HCT116 (cell line): ENCODE measurements at places on chromosomes 7 and 10. TPM values are rescaled to one million over a fixed set of nuclear protein-coding genes. Genes with fewer than 3 reads are reported as not detected.
A peak's percentile ranks its signal among the peaks of the same experiment; 100 is the strongest.

DNA sequence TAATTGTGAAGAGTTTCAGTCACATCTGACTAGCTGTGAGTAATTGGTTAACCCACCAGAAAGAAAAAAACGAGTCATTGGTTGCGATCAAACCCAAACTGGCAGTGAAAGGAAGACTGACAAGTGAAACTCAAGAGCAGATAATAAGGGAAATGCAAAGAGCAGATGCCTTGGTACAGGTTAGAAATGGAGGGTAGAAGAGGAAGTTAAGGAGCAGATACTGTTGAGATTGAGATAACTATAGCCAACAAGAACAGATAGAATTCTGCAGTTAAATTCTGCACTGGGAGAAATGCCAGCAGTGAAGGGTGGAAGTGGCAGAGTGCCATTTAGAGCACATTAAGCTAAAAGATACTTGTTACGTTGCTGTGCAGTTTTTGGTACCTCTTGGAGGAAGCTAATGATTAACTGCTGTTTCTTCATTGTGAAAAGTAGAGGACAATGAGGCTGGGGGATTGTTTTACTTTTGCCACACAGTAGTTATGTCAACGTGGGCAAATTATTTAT is 65.8 kb downstream of the CDK13 start:
- no peak overlapping the region for H3K27ac ChIP-seq
- H3K36me3 ChIP-seq: no peaks in the 10 kb centered on the region
- no peak for DNase-seq
- no peaks in the 10 kb centered on the region for H3K27me3 ChIP-seq
- H3K4me1 ChIP-seq: no peaks in the 10 kb centered on the region
- no peak overlapping the region for H3K4me3 ChIP-seq

DNA sequence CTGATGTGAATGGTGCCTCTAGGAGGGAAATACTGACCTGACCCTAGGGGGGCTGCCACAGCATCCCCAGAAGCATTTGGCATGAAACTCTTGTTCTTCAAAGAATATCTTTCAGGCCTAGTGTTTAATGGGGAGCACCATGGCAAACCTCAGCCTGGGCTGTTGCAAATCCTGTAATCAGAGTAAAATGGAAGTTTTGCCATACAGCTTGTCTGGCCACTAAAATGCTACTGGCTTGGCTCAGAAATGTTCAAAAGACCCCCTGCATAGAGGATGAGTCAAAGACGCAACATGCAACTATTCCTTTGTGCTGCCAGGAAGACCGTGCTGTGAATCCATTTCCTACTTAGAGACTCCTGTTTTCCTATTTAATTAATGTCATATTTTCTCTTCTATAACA is 26.7 kb downstream of the HECW1 start:
- no peak overlapping the region for H3K4me3 ChIP-seq
- H3K36me3 ChIP-seq: no peaks in the 10 kb centered on the region
- no peak overlapping the region for H3K27ac ChIP-seq
- DNase-seq: no peak
- H3K27me3 ChIP-seq: no peaks in the 10 kb centered on the region

DNA sequence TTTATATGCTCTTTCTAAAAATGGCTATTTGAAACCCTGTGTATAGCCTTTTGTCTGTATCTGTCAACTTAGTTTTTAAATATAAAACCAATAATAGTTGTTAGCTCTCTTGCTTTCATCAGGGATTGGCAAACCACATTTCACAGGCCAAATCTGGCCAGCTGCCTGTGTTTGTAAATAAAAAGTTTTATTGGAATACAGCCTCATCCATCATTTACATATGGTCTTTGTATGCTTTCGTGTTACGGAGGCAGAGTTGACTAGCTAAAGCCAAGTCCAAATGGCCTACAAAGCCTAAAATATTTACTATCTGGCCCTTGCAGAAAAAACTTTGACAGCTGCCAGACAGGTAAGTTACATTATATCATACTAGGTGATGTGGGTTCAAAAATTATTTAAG is 235.0 kb downstream of the BICC1 start:
- H3K27ac ChIP-seq: no peak overlapping the region
- H3K27me3 ChIP-seq: peaks cover 21% of the 10 kb centered on the region
- no peaks in the 10 kb centered on the region for H3K4me1 ChIP-seq
- DNase-seq: no peak
- no peak overlapping the region for H3K4me3 ChIP-seq

DNA sequence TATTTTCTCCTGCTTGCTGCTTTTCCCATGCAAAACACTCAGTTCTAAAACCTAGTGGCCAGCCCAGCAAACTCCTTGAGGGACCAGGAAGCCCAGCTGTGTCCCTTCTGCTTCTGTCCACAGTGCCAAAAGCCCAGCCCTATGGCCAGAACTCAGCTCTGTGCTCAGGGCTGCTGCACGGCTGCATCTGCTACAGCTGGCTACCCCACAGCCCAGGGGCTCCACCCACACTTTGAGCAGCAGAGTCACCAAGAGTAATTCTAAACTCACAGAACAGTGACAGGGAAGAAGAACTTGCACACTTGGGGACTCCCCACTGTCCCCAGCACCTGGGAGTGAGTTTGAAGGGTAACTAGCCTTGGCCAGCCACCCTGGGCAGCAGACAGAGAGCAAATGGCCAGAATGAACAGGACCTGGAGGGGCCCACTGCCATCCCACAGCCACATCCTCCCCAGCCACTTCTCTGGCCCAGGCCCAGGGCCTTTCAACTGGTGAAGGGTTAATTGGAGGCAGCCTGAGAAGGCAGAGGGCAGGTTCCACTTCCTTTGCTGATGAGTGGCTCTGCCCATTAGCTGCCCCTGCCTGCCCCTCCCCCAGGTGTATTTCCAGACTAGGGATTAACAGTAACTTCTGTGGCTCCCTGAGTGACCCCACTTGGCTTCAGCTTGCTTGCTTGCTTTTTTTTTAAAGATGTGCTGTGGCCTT is 28.1 kb upstream of the TRIM8 start:
- no peaks in the 10 kb centered on the region for H3K36me3 ChIP-seq
- H3K4me3 ChIP-seq: no peak overlapping the region
- no peak overlapping the region for H3K27ac ChIP-seq
- H3K27me3 ChIP-seq: no peaks in the 10 kb centered on the region
- no peak for DNase-seq

GRCh38 chr7:55085511-55086412 is 66.9 kb downstream of the EGFR start:
- no peak for DNase-seq
- H3K4me1 ChIP-seq: peaks cover 49% of the 10 kb centered on the region
- peak overlapping the region; percentile 87 for H3K27ac ChIP-seq
- H3K27me3 ChIP-seq: no peaks in the 10 kb centered on the region
- H3K4me3 ChIP-seq: peak overlapping the region; percentile 44; the same call in 1 of the 2 replicates

Gene SUN3
- total RNA-seq: 4.5 TPM
